ENCODE measurements at places on chromosomes 1 and 21.

- no peak for DNase-seq
Observed at GRCh38 chr1:224558904-224559303, 57.2 kb upstream of the CNIH3 start.

- no peak for DNase-seq
Observed at GRCh38 chr1:172402878-172403569, 17.5 kb upstream of the C1orf105 start.

- DNase-seq: no peak
Observed at GRCh38 chr1:227855687-227856086, 40.2 kb downstream of the PRSS38 start.

DNA sequence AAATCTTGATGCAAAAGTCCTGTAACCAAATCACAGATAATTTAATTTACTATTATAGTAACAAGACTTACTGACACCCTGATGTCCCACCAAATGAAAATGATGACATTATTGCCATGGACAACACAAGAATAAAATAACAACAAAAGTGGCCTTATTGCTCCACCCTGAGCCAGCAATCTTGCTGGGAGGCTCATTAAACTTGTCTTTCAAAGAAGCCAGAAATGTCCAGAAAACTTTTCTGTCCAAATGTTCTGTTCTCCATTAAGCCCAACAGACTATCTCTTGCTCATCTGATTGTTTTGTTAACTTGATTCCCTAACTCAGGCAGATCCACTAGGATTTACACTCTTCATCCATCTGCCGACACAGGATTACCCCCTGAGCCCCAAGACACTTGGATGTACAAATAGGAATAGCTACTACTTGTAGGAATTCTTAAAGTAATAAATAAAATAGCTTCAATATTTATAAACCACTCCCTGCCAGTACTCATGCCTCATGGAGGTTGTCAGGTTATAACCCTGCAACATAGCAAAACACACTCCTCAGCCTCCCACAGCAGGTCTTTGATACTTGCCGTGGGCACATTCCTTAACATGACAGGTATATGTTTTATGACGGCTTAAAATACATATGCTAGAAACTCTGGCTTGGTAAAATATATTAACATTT is 84.9 kb downstream of the PTPN14 start:
- no peak for DNase-seq

GRCh38 chr1:206035027-206035426 is 11.3 kb upstream of the CTSE start:
- no peak for DNase-seq

DNA sequence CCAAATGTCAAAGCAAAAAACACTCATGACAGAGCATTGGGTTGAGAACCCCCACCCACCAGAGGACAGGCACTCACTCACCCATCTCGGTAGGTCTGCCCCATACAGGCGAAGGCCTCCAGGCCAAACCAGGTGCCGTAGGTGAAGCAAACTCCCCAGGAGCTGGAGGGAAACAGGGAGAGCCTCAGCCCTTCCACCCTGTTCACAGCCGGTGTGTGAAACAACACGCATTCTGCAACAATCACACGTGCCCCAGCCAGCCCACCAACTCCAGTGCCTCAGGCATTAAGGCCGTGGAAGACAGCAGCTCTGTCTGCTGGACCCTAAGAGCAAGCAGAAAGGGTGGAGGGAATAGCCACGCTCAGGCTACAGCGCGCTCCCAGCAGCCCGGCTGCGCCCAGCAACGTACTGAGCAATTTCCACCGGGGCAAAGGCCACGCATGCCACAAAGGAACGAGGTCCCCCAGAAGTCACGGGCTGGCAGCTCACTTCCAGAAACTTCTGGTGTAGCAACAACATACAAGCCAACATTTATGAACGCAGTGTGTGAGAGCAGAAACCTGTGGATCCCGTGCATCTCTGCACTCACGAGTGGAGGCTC is 11.4 kb upstream of the SPATC1L start:
- DNase-seq: peak; percentile 11

DNA sequence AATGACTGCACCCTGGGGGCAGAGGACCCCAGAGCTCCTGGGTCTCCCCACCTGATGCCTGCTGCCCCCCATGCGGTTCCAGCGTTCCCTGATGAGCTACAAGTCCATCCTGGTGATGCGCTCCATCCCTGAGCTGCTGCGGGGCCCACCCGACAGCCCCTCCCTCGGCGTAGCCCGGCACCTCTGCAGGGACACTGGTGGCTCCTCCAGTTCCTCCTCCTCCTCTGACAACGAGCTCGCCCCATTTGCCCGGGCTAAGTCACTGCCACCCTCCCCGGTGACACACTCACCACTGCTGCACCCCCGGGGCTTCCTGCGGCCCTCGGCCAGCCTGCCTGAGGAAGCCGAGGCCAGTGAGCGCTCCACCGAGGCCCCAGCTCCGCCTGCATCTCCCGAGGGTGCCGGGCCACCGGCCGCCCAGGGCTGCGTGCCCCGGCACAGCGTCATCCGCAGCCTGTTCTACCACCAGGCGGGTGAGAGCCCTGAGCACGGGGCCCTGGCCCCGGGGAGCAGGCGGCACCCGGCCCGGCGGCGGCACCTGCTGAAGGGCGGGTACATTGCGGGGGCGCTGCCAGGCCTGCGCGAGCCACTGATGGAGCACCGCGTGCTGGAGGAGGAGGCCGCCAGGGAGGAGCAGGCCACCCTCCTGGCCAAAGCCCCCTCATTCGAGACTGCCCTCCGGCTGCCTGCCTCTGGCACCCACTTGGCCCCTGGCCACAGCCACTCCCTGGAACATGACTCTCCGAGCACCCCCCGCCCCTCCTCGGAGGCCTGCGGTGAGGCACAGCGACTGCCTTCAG is 35.5 kb downstream of the TRIM11 start:
- no peak for DNase-seq

DNA sequence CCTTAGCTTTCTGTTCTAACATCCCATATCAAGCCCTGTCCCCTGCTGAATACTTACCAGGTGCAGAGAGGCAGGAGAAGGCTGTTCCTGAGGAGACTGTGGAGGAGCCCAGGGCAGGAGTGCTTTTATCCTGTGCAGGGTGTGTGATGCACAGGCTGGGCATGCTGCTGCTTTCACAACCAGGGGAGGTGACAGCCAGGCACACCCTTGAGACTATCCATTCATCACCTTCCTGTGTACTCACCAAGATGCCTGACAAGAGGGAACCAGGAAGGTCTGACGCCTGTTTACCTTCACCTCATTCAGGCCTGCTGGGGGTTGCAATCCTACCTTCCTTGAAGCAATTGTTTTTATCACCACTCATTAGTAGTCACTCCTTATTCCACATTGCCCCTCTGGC is at the start of gene LCE3E:
Gene LCE3E, minus strand, starts transcription at position 100 of the 400 bp plus-strand sequence. CDS start 572 bp downstream, outside the sequence.
- DNase-seq: no peak

GRCh38 chr1:222772996-222773379 is 36.0 kb downstream of the FAM177B start:
- DNase-seq: no peak

GRCh38 chr1:179318491-179318890 is 24.9 kb downstream of the SOAT1 start:
- no peak for DNase-seq

DNA sequence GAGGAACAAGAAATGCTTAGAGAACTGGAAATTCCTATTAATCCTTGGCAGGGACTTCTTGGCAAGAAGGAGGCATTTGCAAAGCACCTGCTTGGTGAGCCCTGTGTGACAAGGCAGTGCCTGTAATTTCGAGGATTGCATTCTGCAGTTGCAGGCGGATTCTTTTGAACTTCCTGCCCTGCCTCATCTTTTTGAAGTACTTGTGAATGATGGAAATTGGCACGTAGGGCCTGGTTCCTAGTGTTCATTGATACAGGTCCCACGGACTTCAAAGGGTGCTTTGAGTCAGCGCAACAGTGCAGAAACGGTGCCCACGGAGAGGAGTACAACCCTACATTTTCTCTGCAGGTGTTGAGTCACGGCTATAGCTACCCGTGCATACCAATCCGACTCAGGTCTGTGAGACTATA is 6.4 kb downstream of the HUNK start:
- no peak for DNase-seq

DNA sequence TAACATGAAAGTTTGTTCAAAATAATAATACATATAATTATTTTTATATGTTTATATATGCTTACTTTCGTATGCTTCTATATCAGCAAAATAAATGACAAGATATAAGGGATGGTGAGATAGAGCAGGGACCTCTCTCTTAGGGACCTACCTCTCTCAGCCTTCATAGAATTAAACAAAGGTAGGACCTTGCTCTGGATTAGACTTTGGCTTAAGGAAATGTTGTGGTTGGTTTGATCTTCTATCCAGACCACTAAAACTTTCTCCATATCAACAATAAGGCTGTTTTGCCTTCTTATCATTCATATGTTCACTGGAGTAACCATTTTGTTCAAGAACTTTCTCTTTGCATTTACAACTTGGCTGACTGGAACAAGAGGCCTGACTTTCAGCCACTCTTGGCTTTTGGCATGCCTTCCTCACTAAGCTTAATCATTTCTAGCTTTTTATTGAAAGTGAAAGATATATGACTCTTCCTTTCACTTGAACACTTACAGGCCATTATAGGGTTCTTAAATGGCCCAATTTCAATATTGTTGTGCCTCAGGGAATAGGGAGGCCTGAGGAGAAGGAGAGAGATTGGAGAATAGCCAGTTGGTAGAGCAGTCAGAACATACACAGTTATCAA is 14.4 kb downstream of the FRRS1 start:
- DNase-seq: no peak

GRCh38 chr1:207017615-207018559 is 14.7 kb downstream of the C1orf116 start:
- no peak for DNase-seq

DNA sequence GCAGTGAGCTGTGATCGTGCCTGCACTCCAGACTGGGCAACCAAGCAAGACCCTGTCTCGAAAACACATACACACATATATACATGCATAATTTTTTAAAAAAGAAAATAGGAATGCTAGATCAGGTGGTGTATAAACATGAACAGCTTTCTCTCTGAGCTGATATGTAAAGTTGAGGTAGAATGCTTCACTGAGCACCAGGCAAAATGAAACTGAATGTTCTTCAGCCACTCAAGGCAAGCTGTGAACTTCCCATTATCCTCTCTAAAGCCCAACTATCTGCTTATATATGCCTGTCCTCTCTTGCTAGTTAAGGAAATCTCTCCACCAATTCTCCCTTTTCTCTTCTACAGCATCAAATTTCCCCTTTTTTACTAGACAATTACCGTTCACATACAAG is 93.0 kb downstream of the NUF2 start:
- no peak for DNase-seq

GRCh38 chr1:115089420-115090185 is at the start of gene TSPAN2:
TSS of gene TSPAN2 (minus strand) at chr1:115089503. CDS start at chr1:115089432, 71 bp downstream.
- DNase-seq: peak; percentile 59

DNA sequence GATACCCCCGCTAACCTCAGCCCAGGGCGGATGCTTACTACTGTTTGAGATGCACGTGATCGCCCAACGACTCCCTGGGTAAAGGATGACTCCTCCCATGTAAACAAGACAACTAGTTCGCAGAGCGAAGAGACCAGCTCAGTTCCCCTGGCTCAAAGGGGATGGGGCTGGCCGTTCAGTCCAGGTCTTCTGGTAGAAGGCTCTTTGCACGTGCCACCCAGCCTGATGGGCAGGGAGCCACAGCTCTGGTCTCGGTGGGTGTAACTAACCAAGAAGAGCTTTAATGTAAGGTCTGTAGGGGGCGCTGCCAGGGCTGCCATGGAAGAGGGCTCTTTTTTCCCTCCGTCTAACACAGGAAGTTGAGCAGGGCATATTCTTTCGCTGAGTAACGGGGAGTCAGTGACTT is 49.4 kb upstream of the PARP1 start:
- DNase-seq: no peak

DNA sequence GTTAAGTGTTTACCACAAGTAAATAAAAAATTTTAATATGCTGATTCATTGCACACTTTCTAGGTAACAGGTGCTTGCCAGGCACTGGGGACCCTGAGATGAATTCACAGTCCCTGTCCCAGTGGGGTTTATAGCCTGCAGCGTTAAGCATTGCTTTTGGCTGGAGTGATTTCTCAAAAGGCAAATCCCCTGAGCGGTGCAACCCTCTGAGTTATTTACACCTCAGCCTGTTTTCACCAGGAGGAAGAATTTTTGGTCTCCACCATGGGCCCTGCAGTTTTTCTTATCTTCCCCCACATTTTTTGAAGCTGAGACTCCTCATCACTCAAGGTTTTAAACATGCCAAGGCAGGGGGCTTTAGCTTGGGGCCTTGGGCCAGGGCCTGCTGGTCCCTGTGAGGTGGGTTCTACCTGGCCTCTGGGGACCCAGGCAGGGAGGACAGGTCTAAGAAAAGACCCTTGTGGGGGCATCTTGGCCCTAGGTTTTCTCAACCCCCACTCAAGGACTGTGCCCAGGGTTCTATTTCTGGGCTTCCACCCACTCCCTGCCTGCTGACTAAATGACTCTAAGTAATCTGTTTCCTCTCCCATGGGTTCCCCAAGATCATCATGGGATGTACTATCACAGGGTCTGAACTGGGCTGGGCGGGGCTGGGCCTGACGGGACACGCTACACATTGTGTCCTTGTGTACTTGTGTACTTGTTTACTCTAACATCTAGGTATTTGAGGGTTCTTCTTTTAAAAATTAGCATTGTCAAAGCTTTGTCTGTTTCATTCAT is 10.2 kb upstream of the CHIT1 start:
- DNase-seq: no peak

DNA sequence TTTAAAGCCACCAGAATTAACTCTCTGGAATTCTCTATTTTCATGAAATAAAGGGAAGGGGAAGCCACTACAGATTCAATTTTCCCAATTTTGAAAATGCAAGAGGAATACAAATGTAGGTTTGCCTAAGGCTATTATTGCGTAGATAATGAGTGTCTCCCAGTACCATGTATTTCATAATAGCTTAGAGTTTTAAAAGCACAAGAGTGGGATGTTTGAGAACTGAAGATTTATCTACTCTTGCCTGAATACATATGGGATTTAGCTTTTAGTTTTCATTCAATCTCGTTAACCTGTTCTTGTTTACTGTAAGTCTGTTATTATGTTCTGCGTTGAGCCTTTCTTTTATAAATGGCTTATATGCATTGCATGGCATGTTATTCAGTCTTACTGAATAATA is 795.1 kb downstream of the BRINP3 start:
- DNase-seq: no peak

- DNase-seq: no peak
Observed at GRCh38 chr1:5828308-5828935, 163.8 kb downstream of the NPHP4 start.

DNA sequence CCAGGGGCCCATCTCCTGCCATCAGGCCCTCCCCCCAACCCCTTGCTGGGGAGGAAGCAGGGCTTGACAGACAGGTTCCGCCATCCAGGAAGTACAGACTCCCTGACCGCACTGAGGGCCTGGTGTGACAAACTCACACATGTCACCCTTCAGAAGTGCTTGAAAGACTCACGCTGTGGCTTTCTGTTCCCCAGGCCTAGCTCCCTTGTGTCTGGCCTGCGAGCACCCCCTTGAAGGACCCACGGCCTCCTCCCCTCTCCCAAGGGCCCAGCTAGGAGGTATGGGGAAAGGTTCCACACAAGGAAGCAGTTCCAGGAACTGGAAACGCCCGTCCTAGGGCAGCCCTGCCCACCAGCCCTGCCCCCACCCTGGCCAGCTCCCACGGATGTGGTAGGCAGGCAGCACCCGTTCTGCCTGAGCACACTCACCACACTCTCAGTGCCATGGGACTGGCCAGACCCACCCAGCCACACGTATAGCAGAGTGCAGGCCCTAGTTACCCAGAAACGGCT is 26.7 kb downstream of the SLC2A1 start:
- no peak for DNase-seq

- no peak for DNase-seq
Observed at GRCh38 chr1:219959540-219960203, 31.3 kb upstream of the SLC30A10 start.

Data from ovary (tissue), 10 donors.